ENCODE measurements at places on chromosomes 6 and 20.

- no peaks in the 10 kb centered on the region for H3K27me3 ChIP-seq
- H3K4me1 ChIP-seq, result no peaks in the 10 kb centered on the region
- H3K27ac ChIP-seq, result no peak overlapping the region
- peaks cover 16% of the 10 kb centered on the region for H3K36me3 ChIP-seq
Observed at GRCh38 chr6:25579902-25580495, 72.0 kb upstream of the SCGN start.

DNA sequence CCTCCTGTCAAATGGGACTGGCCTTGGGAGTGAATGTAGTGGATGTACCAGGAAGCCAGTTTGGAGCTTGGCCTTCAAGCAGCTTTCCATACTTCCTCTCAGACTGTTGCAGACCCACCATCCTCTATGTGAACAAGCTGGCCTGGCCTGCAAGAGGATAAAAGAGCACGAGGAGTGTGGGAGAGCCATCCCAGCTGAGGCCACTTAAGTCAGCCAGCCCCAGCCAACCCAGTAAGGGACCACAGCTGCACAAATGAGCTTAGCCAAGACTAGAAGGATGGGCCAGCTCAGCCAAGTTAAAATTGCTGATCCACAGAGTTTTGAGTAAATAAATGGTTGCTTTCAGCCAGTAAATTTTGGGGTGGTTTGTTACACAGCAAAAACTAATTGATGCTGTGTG, 156.9 kb upstream of the SOX4 start:
- no peak overlapping the region for H3K4me3 ChIP-seq
- H3K27me3 ChIP-seq, result no peaks in the 10 kb centered on the region
- no peaks in the 10 kb centered on the region for H3K4me1 ChIP-seq
- H3K36me3 ChIP-seq, result no peaks in the 10 kb centered on the region
- H3K27ac ChIP-seq, result no peak overlapping the region
- no peak for DNase-seq

DNA sequence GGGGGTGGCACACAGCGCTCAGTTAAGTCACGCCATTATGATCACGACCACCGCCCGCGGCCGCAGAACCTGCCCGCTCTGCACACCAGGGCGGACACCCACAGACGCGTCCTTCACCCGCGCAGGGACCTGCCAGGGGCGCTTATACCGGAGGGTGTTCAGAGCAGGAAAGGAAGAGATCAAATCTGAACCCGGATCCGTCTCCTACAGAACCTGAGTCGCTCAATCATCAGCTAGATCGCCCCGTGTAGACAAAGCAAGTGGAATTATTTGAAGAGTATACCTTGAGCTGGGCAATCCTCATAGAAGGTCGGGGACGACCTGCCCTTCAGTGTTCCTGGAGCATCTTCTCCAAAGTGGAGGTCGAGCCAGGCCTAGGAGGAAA, 14.4 kb upstream of the ZNF217 start:
- no peak overlapping the region for H3K4me3 ChIP-seq
- H3K36me3 ChIP-seq, result no peaks in the 10 kb centered on the region
- peaks cover 14% of the 10 kb centered on the region for H3K4me1 ChIP-seq
- H3K27me3 ChIP-seq, result no peaks in the 10 kb centered on the region

DNA sequence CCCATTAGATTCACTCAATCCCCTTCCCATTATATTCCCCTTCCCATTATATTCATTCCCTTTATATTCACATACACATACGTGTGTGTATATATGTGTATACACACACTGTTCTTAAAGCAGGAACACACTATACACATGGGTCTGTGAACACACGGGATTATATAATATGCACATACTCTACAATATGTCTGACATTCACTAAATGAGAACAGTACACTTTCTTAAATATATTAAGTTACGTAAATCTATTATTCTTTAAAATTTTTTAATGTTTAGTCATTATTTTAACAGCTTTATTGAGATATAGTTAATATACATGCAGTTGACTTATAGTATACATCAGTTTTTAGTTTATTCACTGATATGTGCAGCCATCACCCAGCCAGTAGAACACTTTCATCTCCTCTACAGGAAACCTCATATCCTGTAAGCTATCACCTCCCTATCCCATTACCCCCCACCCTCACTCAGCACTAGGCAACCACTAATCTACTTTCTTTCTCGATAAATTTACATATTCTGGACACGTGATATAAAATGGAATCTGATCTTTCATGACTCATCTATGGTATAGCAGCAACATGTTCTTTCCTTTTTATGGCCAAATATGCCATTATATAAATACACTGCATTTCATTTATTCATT, 13.9 kb upstream of the SUMO4 start:
- H3K27me3 ChIP-seq, result no peaks in the 10 kb centered on the region
- no peaks in the 10 kb centered on the region for H3K36me3 ChIP-seq
- no peak overlapping the region for H3K4me3 ChIP-seq

DNA sequence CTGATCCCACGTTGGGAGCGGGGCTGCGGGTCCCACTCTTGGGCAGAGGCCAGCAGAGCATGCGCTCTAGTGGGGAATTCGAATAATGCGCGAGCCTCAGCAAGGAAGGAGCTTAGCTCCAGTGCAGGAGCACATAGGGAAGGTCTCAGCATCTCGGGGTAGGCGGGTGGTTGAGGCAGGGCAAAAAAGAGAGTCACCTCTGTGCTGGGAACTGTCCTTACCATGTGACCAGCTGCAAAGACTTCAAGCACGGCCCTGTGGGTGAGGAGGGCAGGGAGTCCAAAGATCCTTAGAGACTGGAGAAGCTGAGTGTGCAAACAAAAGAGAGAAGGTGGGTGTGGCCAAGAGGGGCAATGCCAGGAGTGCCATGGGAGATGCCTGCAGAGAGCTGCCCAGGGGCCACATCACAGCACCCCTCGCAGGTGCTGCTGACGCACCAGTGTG, 79.2 kb upstream of the CD93 start:
- H3K4me3 ChIP-seq, result no peak overlapping the region
- peaks cover 41% of the 10 kb centered on the region for H3K4me1 ChIP-seq
- no peaks in the 10 kb centered on the region for H3K36me3 ChIP-seq
- H3K27me3 ChIP-seq, result no peaks in the 10 kb centered on the region

DNA sequence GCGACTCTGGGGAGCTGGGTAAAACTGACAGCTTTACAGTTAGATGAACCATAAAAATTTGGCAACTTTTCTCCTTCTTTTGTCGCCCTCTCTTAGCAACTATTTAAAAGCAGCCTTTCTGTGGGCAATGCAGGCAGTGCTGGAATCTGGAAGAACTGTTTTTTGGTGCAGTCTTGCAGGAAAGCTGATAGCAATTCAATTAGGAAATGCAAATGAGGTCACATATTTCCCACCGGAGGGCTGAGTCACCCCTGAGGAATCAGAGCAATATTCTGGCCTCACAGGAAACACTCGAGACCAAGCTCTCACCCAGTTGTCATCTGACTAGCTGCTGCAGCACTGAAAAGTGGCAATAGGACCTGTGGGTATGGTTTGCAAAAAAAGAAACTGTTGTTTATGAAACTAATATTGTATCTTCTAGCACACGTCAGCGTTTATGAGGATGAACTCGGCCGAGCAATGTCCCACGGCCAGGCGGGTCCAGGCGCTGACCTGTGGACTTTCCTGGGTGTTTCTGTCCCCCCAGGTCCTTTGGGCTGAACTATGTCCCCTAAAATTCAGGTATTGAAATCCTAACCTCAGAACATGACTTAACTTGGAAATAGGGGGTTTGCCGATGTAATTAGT, 312.3 kb downstream of the TAF4 start:
- no peak for DNase-seq
- H3K4me1 ChIP-seq, result no peaks in the 10 kb centered on the region
- no peak overlapping the region for H3K27ac ChIP-seq
- no peaks in the 10 kb centered on the region for H3K36me3 ChIP-seq
- peaks cover 3% of the 10 kb centered on the region for H3K27me3 ChIP-seq

- H3K36me3 ChIP-seq, result no peaks in the 10 kb centered on the region
- H3K27ac ChIP-seq, result no peak overlapping the region
- no peak overlapping the region for H3K4me3 ChIP-seq
- no peaks in the 10 kb centered on the region for H3K27me3 ChIP-seq
Observed at GRCh38 chr6:18412068-18412467, 24.9 kb downstream of the RNF144B start.

GRCh38 chr6:160931378-160932310, 59.9 kb upstream of the MAP3K4 start:
- peak overlapping the region; percentile 42 for H3K4me3 ChIP-seq
- peaks cover 7% of the 10 kb centered on the region for H3K4me1 ChIP-seq
- no peak for DNase-seq
- H3K36me3 ChIP-seq, result no peaks in the 10 kb centered on the region

- H3K4me3 ChIP-seq, result no peak overlapping the region
- no peak overlapping the region for H3K27ac ChIP-seq
- H3K4me1 ChIP-seq, result peaks cover 14% of the 10 kb centered on the region
- no peaks in the 10 kb centered on the region for H3K27me3 ChIP-seq
- H3K36me3 ChIP-seq, result no peaks in the 10 kb centered on the region
Observed at GRCh38 chr6:149221774-149222070, 95.8 kb upstream of the TAB2 start.
